ENCODE measurements at places on chromosomes 2 and 18.
A peak's percentile ranks its signal among the peaks of the same experiment; 100 is the strongest.

- DNase-seq = no peak
These were observed 94.2 kb downstream of the ALPK2 start for GRCh38 chr18:58534535-58535301.

DNA sequence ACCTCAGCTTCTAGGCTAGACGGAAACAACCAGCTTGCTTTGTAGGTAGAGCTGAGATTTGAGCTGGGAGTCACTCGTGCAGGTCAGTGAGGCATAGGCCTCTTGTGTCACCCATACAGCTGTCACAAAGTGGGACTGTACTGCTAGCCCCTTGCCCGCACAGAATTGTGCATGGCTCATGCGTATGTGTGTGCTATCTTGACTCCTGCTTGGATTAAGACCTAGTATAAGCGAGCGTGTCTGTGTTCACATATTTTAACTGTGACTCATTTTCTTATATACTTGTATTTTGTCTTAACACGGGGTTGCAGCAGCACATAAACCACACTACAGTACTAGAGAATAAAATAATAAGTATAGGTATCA lies 20.1 kb downstream of the CEP68 start:
- peak; percentile 43 for DNase-seq

GRCh38 chr2:97727296-97727695 lies 13.9 kb downstream of the ZAP70 start:
- DNase-seq = no peak

DNA sequence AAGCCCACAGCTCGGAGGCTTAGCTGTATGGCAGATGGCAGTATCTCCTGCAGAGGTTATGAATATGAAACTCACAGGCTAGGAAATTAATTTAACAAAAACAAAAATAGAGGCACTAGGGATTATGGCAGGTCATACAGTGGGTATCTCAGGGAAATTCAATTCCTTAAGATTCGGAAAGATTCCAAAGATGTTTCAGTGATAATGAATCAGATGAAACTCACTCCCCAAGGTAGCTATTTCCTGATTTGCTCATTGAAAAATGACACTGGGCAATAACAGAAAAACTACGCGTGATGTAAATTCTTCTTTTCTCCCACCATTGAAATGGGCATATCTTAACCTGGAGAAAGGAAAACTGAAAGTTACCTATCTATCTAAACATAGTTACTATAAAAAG lies 414.1 kb downstream of the STK39 start:
- DNase-seq = no peak

- no peak for DNase-seq
These were observed 10.1 kb downstream of the TWIST2 start for GRCh38 chr2:238857959-238858358.

- DNase-seq = no peak
These were observed 69.1 kb downstream of the ANKRD62 start for GRCh38 chr18:12162786-12163185.
